NCI-H1048 (cell line): ENCODE measurements at places on chromosomes 1 and 21.

DNA sequence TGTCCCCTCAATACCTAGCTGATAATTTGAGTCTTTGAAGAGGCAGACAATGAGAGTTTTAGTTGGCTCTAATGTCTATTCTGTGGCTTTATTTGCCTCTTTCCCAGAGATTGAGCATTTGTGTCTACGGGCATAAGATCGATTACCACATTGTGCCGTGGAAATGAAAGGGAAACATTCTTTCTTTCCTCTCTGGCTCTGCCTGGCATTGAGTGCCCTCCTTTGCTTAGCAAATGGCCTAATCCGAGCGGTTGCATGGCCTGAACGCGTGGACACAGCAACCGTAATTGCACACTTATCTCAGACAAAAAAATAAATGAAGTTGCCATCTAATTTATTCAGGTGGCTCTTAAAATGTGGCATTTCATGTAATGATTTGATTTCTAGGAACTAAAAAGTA is 247.9 kb downstream of the ADGRL2 start:
- no peak for DNase-seq

DNA sequence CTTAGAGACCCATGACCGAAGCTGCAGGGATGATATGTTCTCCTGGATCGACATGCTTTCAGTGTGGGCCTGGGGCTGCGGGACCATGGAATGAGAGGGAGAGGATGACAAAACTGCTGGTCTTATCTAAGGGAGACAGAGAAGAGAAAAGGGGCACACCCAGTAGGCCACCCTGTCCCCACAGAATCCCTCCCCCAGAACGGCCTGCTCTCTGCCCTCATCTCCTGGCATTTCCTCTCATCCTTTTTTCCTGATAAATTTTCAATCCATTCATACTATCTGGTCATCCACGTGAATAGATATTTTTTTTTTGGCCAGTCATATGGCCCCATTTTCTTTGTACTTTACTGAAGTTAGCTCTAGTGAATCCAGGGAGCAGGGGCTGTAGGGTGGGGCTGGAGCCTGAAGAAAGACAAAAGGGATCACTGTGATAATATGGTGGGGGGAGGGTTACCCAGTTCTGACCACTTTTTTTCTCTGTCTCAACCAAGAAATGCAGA is at the start of gene PKLR:
PKLR (minus strand) TSS at position 97 of the 500 bp plus-strand sequence; CDS start at position 54, 43 bp downstream.
- no peak for DNase-seq

GRCh38 chr1:191348328-191348727 is 809.9 kb upstream of the RGS18 start:
- DNase-seq, result no peak

- no peak for DNase-seq
These were observed 72.6 kb upstream of the ROR1 start for GRCh38 chr1:63701187-63701586.

- no peak for DNase-seq
These were observed 42.1 kb upstream of the SAMD13 start for GRCh38 chr1:84259376-84259775.
